ENCODE measurements at places on chromosomes 16 and 17.

GRCh38 chr17:72151565-72152386 lies 31.0 kb downstream of the SOX9 start:
- DNase-seq, result no peak

GRCh38 chr17:8991514-8992285 lies 26.2 kb upstream of the PIK3R5 start:
- peak; percentile 38 for DNase-seq

DNA sequence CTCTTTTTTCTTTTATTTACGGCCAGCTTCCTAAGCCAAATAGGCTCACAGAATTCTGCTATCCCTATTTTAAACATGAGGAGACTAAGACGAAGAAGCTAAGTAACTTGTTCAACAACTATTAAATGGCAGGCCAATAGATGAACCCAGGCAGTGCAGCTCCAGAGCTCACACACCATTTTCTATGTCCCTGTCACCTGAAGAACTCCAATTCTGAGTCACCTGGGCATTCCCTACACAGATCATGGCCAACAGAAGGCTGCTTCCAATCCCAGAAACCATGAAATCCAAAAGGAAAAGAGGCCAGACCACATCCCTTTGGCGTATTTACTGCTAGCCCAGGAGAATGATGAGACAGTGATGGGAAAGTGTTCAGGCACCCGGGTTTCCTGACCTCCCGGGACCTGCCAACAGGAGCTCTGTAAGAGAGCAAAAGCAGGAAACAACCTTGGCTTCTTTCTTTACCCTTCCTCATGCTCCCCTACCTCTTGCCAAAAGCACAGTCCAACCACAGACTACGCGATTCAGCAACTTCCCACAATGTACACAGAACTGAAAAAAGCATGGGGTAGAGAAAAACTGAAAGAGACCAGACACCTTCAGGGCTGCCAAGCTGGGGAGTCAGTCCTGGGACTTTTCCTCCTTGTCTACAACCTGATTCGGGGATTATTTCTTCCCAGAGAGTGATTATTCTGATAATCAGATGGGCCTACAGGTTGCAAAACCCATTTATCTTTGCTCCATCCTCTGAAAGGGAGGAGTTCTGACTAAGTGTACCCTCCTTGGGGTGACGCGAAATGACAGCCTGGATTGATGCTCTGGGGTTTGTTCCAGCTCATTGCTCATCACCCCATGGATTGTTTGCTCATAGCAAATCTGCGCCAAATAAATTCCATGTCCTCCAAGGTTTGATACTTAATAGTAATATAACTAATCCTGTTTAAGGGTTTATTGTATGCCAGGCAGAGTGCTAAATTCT lies 47.8 kb upstream of the HAS3 start:
- DNase-seq, result no peak

- DNase-seq, result no peak
These were observed 33.9 kb upstream of the SEC14L1 start for GRCh38 chr17:77106874-77107358.

DNA sequence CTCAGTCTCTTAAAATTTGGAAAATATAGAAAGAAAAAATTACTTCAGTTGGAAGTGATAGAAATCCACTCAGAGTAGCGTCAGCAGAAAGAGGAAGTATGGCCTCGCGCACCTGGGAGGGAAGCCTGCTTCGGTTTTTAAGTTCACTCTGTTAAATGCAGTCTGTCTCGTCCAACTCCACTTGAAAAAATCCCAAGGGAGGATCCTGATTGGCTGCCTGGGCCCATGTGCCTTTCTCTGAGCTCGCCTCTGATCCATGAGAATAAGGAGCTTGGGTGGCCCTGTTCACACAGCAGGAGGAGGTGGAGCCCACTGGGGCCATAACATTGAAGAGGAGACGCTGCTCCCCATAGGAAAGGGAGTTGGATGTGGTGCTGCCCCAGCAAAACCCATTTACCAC lies 40.7 kb downstream of the DNAJA2 start:
- DNase-seq, result no peak

GRCh38 chr17:82939621-82940135 lies 99.9 kb upstream of the ZNF750 start:
- no peak for DNase-seq

- no peak for DNase-seq
These were observed 25.5 kb upstream of the MYO15B start for GRCh38 chr17:75561927-75562603.
